SHP77 treated with DMSO at 0.1 percent for 48 hours (cell line): ENCODE measurements at places on chromosomes 16 and 17.

GRCh38 chr17:83128306-83129240 is 49.2 kb downstream of the METRNL start:
- no peak for DNase-seq

DNA sequence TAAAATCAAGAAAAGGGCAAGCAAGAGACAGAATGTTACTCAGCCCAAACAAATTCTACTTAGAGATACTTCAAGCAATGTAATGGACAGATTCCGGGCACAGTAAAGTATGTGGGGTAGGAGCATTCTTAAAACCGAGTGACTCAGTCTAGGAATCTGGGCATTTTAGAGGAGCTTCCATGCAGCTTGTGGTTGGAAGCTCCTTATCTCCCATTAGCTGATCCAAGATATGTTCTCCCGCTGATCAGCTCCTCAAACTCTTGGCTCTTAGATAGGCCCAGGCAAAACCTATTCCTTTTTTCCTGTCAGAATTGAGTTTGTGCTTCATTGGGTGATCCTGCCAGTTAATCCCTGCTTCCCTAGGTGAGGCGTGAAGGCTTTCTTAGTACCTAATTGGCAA is 303.3 kb downstream of the CEP112 start:
- DNase-seq = no peak

- DNase-seq = no peak
Measured at GRCh38 chr16:24174957-24175356, 81.2 kb upstream of the CACNG3 start.

DNA sequence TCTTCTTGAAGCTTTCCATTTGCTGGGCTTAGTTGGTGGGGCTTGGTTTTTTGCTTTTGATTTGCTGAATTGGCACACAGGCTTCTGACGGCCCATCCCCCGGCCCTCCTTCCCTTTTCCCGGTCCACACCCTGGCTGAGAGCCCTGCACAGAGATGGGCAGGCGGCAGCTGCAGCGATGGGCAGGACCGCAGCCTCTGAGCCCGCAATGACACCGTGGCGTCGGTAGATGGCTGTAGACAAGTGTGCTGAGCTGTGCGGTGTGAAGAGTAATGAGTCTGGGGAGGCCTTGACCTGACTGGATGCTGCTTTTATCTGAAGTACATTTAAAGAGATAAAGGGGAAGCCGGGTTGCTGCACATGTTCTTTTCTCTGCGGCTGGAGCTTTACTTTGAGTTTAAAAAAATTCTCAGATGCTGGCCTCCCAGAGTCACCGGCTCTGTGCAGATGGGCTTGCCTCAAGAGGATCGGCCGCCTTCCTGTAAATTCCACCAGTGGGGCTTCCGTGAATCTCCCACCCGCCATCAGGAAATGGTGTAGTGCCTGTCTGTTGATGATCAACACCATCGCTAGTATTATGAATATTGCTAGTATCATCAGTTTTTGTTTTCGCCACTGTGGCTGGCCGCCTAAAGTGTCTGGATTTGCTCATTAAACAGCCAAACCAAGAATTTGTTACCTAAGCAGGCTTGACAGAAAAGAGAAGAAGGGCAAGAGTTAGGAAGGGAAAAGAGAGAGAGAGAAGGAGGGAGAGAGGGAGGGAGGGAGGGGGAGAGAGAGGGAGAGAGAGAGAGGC is 245.6 kb upstream of the RBFOX1 start:
- DNase-seq = no peak

- no peak for DNase-seq
Measured at GRCh38 chr17:41131979-41132378, 8.0 kb upstream of the KRTAP4-12 start.

- no peak for DNase-seq
Measured at GRCh38 chr16:57695680-57696069, 1.1 kb downstream of the DRC7 start.

DNA sequence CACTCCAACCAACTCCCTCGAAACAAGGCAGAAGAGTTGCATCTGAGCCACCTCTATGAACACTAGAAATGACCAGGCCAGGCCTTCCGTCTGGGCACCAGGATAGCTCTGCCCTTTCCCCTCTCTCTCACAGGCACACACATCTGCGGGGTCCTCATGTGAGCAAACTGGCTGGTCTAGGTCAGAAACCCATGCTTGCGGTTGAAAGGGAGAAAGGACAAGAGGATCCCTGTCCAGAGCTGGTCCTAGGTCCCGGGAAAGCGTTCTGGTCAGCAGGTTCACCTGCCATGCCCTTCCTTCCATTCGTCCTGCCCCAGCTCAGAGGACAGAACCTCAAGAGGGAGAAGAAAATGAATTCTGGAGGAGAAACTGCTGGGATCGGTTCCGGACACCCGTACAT is 2.7 kb downstream of the MNT start:
- DNase-seq = no peak

DNA sequence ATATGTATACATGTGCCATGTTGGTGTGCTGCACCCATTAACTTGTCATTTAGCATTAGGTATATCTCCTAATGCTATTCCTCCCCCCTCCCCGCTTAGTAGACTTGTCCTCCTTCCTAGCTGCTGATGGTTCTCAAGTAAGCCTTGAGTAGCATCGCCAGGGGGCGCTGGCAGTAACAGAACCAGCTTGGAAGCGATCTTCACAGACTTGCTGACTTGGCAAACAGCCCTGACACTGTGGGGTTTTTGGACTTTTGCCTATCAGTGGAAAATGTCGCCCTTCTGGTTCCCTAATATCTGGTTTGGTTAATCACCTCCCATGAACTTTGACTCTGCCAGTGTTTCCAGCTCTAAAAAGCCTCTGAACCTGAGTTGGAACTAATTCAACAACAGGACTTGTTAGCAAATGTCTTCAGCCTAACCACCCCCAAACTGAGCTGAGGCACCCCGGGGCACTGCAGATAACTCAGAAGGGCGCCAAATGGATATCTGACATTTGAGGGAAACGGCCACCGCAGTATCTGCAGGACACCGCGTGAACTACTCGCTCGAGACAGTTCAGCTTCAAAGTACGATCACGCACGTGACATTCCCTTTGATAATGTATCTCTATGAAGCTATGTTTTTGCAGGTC is 15.4 kb upstream of the SPATA32 start:
- peak; percentile 41 for DNase-seq

DNA sequence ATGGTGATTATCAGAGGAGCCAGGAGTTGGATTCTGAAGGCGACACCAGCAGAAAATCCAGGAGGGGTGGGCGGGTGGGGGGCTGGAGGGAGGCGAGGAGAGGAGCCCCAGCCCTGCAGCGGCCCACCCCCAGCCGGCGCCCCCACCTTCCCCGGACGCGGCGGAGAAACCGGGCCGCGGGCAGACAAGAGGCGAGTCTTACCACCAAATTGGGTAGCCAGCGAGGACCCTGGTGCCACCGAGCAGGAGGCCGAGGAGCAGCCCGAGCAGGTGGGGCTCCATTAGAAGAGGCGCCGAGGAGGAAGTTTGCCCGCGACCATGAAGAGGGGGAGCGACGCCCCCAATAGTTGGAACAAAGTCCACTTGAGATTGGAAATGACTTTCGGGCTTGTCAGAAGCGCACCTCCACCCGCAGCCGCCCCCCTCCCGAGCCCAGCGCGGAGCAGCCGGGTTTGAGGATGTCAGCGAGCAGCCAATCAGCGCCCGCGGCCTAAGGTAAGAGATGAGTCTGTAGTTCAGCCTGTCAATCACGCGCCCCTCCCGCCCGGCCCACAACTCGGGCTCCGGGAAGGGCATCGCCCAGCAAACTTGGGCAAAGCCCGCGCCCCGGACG is at the start of gene WNT3:
TSS of gene WNT3 (minus strand) at position 377 of the 613 bp plus-strand sequence. CDS start at position 282, 95 bp downstream.
- DNase-seq = no peak

- DNase-seq = no peak
Measured at GRCh38 chr17:44389723-44390202, 314 bp upstream of the ITGA2B start.

GRCh38 chr17:2950846-2951245 is 112.6 kb downstream of the OR1D5 start:
- DNase-seq = no peak

DNA sequence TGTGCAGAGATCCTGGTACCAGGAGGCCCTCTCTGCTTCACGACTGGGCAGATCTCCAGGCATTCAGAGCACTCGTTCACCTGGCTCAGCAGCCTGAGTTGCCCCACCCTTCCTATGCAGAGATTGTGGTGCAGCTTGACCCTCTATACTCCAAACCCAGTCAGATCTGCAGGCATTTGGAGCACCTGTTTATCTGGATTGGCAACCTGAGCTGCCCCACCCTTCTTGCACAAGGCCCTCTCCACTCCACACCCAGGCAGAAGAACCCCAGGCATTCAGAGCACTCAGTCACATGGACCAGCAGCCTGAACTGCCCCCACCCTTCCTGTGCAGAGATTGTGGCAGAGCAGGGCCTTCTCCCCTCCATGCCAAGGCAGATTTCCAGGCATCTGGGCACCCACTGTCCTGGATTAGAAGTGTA is 88.4 kb upstream of the CDH5 start:
- DNase-seq = no peak

DNA sequence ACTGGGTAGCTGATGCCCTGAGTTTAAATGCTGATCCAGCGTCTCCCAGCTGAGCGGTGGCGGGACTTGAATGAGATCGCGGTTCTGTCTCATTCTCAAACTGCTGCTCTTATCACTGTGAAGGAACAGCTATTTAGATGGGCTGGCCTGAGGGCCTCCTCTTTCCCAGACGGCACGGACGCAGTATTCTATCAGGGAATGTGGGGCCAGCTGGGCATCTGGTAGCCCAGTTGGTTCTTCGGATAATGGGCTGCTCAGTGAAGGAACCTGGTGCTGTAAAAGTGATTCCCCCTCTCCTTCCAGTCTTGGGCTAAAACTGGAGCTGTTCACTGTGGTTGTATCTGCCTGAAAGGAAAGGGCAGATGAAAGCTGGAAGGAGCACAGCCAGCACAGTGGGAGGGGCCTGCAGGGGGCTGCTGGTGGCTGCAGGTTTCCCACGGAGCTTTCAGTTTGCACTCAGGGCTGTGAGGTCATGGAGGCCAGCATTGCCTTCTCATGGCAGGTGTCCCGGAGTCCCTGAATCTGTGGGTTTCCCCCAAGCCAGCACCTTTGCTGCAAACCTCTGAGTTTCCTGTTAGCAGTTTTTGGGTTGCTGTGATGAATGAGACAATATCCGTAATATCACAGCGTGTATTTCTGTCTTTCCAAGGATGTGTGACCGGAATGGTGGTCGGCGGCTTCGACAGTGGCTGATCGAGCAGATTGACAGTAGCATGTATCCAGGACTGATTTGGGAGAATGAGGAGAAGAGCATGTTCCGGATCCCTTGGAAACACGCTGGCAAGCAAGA is 3.6 kb downstream of the IRF8 start:
- no peak for DNase-seq

GRCh38 chr17:27452828-27453227 is 3.4 kb upstream of the KSR1 start:
- DNase-seq = no peak

DNA sequence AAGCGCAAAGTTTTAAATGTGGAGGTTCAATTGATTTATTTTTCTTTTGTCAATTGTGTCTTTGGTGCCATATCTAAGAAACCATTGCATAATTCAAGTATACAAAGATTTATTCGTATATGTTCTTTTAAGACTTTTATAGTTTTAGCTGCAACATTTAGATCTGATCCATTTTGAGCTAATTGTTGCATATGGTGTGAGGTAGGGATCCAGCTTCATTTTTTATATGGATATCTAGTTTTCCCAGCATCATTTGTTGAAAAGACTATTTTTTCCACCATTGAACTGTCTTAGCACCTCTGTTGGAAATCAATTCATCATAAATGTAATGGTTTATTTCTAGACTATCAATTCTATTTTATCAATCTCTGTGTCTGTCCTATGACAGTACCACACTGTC is 2.1 kb upstream of the CCR7 start:
- no peak for DNase-seq

GRCh38 chr17:62075308-62075815 is 10.3 kb upstream of the MED13 start:
- DNase-seq = no peak

DNA sequence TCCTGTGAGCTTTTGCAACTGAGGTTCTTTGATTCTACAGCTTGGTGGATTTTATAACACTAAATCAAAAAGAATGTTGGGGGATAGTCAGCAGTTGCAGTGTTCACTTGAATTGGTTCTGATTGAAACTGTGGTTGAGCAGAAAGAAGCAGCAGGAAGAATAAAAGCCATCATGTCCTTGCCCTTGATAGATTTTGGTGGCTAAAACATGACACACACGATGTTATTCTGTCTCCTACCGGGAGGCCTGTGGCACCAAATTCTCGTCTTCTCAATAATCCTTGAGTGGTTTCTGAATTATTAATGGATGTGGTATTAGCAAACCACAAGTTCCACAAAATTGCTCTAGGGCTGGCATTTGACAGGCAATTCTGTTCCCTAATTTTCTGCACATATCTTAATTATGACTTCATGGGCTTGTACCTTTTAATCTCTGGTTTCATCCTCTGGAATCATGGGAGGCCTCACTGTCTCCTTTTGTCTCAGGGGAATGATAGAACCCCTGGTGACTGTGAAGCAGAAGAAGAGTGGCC is 338.2 kb downstream of the SNX29 start:
- DNase-seq = no peak

DNA sequence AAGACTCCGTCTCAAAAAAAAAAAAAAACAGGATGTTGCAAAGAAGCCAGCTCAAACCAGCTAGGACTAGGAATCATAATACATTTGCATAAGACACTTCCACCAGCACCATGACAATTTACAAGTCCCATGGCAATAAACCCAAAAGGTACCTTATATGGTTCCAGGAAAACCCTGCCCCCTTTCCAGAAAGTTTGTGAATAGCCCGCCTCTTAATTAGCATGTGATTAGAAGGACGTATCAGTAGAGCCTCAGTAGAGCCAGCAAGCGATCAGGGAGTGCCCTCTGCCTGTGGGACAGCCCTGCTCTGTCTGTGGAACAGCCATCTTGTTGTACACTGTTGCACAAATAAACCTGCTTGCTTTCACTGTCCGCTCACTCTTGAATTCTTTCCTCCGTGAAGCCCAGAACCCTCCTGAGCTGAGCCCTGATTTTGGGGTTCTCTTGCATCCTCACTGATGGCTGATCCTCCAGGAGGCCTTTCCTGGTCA is 14.0 kb downstream of the NUPR1 start:
- DNase-seq = no peak

GRCh38 chr17:70527364-70527888 is 358.1 kb downstream of the KCNJ2 start:
- no peak for DNase-seq

GRCh38 chr17:3558603-3559269 is 1.1 kb upstream of the TRPV3 start:
- DNase-seq = peak; percentile 76

- DNase-seq = no peak
Measured at GRCh38 chr17:58702045-58702476, 9.7 kb downstream of the RAD51C start.

DNA sequence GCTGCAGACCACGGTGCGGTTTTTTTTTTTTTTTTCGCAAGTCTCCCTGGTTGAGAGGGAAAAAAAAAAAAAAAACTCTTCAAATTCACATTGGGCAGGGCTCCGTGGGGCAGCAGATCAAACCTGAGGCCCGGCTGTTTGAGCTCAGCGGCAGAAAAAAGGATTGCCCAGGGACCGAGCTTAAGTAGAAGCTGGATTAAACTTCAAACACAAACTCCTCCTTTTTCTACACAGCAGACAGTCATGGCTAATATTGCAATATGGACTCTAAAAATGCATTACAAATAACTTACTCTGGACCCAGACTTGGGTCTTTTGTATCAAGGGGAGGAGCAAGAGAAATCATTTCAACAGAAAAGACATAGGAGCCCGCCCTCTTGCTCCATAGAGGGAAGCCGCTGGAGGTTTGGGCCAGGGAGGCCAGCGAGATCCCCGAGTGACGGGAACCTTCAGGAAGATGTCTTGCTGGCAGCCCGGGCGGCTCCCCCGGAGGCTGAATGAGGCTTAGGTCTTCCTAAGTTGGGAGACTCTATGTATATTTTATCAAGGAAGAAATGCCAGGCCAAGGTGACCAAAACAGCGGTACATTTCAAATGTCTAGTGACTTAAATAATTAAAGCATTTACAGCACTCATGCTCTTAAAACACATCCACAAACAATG is 167.7 kb downstream of the ZNF423 start:
- DNase-seq = no peak
